ENCODE measurements at places on chromosomes 7 and 10.

DNA sequence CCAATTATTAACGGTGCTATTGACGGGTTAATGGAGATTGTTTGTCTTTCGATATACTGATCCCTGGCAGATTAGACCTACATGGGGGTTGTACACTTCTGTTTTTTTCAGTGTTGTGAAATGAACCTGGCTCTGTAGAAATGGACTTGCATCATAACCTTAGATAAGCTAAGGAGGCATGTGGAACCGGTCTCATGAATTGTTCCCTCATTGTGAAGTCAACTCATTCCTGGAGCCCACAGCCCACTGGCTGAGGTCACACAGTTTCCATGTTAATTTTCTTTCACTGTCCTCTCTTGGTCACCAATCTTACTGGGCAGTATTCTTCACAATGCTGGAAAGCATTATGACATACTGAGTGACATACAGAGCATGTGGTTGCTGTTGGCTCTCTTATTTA is 202.8 kb downstream of the BMPER start:
- DNase-seq, result no peak

DNA sequence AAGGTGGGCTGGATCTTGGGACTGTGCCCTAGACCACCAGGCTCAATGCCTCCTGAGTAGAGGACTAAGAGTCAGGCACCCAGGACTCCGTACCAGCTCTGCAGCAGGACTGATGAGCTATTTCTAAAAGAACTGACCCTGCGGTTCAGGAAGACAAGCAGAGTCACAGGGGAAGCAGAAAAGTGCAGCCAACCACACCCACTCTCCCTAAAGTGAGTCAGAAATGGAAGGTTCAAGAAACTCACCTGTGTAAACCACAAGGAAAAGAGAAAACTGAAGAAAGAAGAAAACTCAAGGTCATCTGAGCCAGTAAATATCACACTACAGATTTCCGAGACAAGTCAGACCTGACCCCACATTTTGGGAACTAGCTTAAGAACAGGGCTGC is 2.5 kb downstream of the PARP12 start:
- DNase-seq, result no peak

- peak; percentile 45 for DNase-seq
Observed at GRCh38 chr7:92682903-92683539, 92.8 kb upstream of the FAM133B start.

DNA sequence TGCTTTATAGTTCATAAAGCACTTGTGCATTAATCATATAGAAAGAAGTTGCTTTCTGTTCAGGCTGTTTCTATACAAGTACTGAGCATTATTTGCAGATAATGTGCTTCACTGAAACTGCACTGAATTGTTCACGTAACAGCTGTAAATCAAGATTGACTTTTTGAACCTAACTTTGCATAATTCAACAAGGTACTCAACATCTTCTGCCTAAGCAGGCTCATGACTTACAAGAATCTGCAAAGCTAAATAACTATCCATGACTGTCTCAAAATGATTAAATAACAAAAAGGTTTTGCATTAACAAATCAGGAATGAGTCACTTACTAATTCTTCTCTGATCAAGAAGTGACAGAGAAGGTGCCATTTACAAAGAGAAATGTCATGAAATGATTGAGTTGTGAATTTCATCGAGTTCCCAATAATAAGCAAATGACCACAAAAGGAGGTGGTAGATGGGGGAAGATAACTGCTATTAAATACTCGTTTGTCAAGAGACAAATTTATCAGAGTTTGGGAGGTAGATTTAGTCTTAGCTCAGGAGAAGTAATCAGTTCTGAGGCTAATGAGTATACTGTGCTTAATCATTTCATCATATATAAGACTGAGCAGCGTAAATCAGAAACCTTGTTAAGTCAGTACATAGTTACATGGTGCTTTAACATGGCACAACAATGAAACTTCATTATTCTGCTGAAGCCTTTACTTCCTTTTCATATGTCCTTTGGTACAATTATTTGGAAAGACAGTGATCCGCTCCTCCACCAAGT is 161.3 kb upstream of the LRRN3 start:
- no peak for DNase-seq

GRCh38 chr10:34758447-34758996 is 56.6 kb downstream of the PARD3 start:
- no peak for DNase-seq

- DNase-seq, result no peak
Observed at GRCh38 chr10:111116211-111116610, 39.4 kb downstream of the ADRA2A start.

- no peak for DNase-seq
Observed at GRCh38 chr10:27345455-27345920, 104.9 kb upstream of the ACBD5 start.

- no peak for DNase-seq
Observed at GRCh38 chr7:105622106-105622731, 40.9 kb upstream of the EFCAB10 start.

DNA sequence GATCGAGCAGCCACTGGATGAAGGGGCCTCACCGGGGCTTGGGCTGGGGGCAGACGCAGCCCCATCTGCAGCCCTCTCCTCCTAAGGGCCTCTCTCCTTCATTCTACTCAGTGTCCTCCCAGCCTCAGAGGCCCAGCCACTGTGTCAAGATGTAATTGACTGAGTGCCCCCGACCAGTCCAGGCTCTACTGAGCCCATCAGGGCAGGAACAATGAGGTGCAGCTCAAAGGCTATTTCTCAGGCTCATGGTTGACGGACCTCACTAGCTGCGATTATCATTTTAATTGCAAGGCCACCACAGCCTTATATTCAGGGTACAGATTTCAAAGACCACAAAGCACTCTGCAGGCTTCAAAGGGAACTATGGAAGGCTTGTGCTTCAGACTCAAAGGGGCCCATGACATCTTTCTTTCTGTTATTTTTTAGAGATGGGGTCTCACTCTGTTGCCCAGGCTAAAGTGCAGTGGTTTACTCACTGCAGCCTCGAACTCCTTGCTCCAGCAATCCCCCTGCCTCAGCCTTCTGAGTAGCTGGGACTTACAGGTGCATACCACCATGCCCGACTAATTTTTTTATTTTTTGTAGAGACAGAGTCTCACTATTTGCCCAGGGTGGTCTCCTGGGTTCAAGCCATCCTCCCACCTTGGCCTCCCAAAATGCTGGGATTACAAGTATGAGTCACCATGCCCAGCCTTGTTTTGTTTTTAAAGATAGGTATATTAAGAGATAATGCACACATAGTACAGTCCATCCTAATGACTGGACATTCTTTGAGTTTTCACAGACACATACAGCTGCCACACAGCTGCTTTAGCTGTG is 23.7 kb downstream of the SLC29A3 start:
- DNase-seq, result no peak

GRCh38 chr7:130929896-130930659 is 196.1 kb upstream of the KLF14 start:
- no peak for DNase-seq

- no peak for DNase-seq
Observed at GRCh38 chr7:120919466-120919865, 31.1 kb upstream of the ING3 start.

GRCh38 chr10:33244354-33244967 is 90.0 kb downstream of the NRP1 start:
- DNase-seq, result no peak

- no peak for DNase-seq
Observed at GRCh38 chr10:84574102-84574501, 245.7 kb downstream of the CCSER2 start.

GRCh38 chr10:50347394-50347802 is 96.1 kb upstream of the ASAH2 start:
- peak; percentile 33 for DNase-seq

- no peak for DNase-seq
Observed at GRCh38 chr10:71434760-71435394, 38.2 kb downstream of the CDH23 start.

DNA sequence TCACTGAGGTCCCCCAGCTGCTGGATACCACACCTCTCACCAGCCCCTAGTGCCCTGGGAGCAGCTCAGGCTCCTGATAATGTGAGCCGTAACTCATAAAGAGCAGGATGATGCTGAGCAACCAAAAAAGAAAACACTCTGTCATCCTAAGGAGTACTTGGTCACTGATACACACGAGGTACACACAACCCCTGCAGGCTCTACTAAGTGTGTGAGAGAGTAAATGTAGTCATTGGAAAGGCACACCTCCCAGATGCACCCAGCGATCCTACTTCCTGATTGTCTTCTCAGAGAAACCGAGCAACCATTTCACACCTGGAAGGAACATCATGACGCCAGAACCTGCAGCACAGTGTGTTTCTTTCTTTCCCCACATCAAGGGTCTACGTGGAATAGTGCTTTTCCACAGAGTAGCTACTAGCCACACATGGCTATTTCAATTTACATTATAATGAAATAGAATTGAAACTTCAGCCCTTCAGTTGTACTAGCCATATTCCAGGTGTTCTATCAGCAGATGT is 34.2 kb downstream of the FIGNL1 start:
- DNase-seq, result peak; percentile 44

GRCh38 chr7:139051655-139052054 is 15.8 kb upstream of the ZC3HAV1L start:
- no peak for DNase-seq

GRCh38 chr7:30348083-30348560 is 63.7 kb downstream of the ZNRF2 start:
- DNase-seq, result peak; percentile 62

DNA sequence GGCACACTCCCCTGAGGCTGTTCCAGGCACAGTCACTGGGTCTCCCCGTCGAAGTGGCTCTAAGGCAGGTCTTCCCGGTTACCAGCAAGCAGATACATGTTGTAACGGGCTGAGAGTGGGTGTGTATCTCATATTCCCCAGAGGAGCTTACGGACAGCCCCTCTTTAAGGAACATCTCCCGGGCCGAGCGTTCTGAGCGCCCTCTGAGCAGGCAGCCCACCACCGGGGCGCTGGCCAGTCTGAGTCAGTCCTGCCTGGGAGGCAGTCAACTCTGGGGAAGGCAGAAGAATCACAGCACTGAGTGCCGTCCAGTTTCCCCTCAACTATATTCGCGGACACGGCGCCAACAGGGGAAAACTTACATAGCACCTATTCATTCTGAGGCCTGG is 117.4 kb downstream of the LHPP start:
- DNase-seq, result no peak

DNA sequence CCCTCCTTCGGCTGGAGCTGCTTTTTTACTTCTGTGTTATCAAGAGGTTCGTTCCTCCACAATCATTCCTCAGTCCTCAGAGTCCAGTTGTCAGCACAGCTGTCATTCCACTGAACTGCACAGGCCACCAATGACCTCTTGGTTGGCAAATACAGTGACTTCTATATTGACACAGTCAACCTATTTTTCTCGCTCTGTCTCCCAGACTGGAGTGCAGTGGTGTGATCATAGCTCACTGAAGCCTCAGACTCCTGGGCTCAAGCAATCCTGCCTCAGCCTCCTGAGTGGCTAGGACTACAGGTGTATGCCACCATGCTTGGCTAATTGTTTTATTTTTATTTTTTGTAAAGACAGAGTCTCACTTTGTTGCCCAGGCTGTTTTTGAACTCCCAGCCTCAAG is 27.7 kb downstream of the CRCP start:
- no peak for DNase-seq

GRCh38 chr10:61742812-61743211 is 80.1 kb downstream of the CABCOCO1 start:
- no peak for DNase-seq

GRCh38 chr7:25835197-25835596 is 316.8 kb upstream of the NFE2L3 start:
- no peak for DNase-seq

DNA sequence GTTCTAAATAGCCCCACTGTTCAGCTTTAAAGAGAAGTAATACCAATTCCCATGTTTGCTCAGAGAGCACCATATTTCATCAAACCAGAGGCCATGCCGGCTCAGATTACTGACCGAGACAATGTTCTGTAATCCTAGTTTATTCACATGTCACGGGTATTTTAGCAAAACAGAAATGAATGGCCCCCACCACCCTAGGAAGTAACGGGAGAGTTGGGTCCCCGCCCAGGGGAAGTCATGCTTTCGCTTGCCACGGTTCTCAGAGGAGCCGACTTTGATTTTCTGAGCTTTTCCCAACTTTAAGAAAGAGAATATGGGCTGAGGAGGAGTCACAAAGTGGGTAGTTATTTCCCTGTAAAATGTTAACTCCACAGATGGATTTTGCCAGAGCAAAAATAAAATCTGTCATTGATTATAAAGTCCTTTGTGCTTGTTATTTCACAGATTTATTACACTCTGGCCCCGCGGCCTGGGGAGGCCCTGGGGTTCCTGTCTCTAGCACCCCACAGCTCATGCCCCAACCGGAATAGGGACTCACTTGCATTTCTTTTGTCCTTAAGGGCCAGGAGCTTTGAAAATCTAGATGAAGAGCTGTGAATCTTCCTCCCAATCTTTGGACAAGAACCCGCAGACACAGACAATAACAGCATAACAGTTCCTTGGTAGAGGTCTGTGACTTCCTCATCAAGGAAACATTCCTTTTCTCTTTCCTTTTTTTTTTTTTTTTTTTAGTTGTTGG is 3.7 kb upstream of the GDF10 start:
- no peak for DNase-seq
